ENCODE measurements at places on chromosomes 6 and 20.

GRCh38 chr6:12363651-12364381 lies 73.7 kb downstream of the EDN1 start:
- DNase-seq, result no peak

DNA sequence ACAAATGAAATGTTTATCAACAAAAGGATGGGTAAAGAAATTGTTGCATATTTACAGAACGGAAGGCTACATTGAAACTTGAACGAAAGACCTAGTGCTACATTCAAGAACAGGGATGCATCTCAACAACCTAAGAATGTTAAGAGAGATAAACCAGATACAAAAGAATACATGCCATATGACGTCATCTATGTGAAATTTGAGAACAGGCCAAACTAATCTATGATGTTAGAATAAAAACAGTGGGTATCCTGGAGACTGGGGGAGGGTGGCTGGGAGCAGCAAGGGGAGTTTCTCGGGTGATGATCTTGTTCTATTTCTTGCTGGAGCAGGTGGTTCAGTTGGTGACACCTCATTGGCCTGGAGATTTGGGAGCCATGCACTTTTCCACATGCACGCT lies 81.5 kb downstream of the SULF2 start:
- DNase-seq, result no peak

DNA sequence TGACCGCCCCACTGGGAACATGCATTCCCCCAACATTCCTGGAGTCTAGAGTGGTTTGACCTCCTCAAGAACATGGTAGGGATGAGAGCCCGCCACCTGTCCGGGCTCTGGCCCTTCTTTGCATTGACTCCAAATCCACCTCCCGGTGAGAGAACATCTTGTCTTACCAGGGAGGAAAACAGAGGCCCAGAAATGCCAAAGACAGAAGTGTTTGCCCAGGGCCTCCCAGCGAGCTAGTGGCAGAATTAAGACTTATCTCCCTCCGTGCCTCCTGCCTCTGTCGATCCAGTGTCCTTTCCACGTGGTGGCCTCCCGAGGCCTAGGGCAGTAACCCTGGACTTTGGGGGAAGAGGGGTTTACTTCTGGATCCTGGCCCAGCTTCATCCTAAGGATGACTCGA lies 134.8 kb downstream of the JPH2 start:
- DNase-seq, result no peak

DNA sequence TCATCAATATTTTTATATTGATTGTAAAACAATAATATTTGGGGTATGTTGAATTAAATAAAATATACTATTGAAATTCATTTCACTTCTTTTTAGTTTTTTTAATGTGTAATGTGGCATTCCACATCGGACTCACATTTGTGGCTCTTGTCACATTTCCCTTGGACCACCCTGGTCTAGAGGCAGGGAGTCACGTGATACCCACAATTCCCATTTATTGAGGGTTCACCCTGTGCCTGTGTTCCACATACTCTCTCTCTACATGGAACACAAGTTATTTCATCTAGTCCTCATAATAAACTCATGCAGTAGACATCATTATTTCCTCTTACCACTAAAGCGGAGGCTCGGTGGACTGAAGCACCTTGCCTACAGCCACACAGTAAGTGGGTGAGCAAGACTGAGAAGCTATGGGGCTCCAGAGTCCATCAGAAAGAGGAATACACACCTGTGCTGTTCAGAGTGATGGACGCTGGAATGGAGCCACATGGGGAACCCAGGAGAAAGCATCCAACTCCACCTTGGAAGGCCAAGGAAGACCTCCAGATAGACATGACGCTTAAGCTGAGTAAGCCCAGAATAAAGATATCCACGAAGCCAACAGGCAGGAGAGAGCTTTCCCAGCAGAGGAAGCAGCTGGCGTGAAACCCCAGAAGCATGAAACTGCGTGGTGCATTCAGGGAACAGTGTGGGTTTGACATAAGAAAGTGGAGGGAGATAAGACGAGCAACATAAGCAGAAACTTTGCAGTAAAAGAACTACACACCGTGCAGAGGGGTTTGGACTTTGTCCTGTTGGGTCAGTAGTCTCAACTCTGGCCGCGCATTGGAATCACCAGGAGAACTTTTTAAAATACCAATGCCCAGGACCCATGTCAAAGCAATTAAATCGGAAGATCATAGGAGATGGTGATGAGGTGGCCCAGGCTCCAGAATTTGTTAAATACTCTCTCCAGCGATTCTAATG lies 49.5 kb downstream of the UNC5CL start:
- no peak for DNase-seq

- no peak for DNase-seq
Measured at GRCh38 chr6:166253778-166254204, 54.4 kb downstream of the PRR18 start.

DNA sequence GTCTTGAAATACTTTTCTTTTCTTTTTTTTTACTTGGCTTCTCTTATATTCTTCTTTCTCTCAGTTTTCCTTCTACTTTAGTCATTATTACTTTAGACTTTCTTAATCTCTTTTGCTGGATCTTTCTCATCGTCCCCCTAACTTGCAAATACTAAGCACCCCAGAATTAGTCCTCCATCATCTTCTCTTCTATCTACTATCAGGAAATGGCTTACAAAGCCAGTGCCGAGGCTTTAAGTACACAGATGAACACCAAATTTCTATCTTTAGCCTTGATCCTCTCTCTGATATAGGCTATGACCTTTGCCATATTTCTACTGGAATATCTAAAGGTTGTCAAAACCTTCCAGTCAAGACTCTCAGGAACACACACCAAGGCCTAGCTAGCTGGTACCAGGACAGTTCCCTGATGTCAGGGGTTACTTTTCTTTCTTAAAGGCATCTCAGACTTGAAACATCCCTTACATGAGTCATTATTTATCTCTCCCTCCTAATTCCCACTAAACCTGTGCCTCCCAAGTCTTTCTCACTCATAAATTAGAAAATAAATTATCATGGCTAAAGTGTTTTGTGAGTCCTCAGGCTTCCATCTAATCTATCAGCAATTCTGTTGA lies 278.6 kb upstream of the TCF21 start:
- no peak for DNase-seq

DNA sequence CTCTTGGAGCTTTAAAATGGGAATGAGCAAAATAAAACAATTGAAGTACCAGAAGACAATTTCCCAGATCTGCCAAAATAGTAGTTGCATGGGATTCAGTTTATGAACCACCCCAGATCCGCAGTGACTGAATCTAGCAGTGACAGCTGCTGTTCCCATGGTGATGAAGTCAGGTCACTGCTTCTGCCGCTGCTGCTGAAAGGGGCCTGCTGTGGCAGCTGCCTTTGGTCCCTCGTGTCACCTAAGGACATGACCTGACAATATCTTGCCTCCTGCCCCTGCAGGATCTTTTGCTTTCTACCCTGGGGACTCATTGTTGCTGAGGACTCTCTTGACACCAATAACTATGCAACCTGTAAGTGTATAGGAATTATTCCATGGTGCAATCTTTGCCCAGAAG lies 34.3 kb upstream of the OGFRL1 start:
- no peak for DNase-seq

- DNase-seq, result no peak
Measured at GRCh38 chr6:98900706-98901105, 47.0 kb downstream of the FBXL4 start.

DNA sequence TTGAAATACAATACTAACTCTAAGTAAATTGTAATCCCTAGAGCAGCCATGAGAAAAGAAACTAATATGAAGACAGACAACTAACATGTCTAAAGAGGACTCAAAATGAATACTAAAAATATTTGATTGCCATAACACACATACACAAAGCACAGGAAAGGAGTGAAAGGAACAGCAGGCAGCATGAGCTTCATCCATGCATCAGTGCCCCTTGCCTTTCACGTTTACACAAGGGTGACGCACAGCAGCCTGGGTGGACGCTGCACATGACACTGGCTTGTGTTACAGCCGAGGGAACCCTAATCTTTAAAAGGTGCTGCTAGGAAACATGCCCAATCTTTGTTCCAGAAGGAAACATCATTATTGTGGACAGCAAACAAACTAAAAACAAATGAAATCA lies 123.5 kb downstream of the MAN1A1 start:
- DNase-seq, result no peak

GRCh38 chr20:37299718-37300528 lies 10.5 kb downstream of the MANBAL start:
- no peak for DNase-seq

- DNase-seq, result no peak
Measured at GRCh38 chr20:59676126-59676850, 71.9 kb downstream of the PHACTR3 start.

GRCh38 chr6:106520711-106521401 lies 108.4 kb downstream of the RTN4IP1 start:
- DNase-seq, result peak; percentile 88

- no peak for DNase-seq
Measured at GRCh38 chr20:59434960-59435359, 134.5 kb downstream of the EDN3 start.

- DNase-seq, result no peak
Measured at GRCh38 chr20:10555865-10556308, 117.9 kb downstream of the JAG1 start.

GRCh38 chr6:66328200-66328599 lies 621.2 kb upstream of the EYS start:
- no peak for DNase-seq

DNA sequence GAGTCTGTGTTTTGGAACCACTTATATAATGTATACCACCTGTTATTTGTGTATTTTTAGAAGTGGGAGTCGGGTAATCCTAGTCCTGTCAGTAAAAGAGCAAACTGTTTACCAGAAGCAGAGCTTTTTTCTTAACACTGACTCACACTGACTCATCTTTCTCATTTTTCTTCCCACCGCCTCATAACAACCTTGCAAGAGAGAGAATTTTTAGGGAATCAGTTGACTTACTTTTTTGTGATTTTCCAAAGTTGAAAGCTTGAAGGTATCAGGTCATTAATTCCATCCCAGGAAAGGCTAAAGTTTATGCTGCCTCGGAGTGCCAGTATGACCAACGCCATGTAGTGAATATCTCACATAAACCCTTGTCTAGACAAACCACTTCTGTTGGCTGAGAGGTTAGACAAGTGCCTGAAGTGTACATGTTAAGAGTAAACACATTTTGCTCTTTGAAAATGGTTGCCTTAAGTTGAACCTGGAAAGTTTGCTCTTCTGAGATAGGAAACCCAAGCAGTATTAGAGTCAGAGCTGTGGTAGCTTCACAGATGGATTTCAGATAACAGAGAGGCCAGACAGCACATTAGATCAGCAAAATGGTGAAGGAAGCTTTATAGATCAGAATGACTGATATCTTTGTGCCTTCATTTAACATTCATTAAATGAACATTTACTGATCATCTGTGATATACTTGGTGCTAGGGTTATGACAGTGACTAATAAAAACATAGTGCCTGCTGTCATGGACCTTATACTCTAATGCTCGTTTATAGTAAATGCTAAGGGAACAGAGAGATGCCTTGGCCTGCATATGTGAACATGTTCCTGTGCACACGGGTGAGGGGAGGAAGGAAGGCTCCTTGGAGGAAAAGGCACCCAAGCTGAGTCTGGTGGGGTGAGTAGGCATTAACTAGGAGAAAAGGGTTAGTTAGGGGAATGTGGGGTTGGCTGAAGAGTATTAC lies 29.1 kb upstream of the PKIG start:
- no peak for DNase-seq

DNA sequence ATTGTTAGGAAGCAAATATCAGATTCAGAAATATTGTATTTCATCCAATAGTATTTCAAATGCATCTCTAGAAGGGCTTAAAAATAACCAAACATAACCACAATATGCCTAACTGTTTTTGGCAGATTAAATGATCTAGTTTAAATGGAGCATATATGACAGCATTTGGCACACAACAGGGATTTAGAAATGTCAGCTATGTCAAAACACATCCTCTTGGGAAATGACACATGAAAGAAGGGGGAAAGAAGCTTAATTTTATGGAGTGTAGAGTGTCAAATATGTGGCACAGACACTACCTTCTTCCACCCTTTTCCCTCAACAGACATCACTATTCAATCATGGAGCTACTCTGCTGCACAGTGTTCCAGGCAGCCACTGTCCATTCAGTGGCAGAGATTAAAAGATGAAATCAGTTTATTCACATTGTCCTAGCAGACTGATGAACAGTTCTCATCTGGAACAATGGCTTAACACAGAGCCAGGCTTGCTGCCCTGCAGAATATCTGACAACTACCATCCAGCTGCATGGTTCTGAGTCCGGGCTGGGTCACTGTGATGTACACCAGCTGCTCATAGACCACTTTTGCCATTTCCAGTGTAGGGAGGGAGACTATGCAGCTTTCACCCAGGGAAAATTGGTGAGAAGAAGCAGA lies 349.8 kb downstream of the DHX35 start:
- DNase-seq, result no peak

- DNase-seq, result no peak
Measured at GRCh38 chr6:71106276-71106675, 149.4 kb upstream of the B3GAT2 start.

DNA sequence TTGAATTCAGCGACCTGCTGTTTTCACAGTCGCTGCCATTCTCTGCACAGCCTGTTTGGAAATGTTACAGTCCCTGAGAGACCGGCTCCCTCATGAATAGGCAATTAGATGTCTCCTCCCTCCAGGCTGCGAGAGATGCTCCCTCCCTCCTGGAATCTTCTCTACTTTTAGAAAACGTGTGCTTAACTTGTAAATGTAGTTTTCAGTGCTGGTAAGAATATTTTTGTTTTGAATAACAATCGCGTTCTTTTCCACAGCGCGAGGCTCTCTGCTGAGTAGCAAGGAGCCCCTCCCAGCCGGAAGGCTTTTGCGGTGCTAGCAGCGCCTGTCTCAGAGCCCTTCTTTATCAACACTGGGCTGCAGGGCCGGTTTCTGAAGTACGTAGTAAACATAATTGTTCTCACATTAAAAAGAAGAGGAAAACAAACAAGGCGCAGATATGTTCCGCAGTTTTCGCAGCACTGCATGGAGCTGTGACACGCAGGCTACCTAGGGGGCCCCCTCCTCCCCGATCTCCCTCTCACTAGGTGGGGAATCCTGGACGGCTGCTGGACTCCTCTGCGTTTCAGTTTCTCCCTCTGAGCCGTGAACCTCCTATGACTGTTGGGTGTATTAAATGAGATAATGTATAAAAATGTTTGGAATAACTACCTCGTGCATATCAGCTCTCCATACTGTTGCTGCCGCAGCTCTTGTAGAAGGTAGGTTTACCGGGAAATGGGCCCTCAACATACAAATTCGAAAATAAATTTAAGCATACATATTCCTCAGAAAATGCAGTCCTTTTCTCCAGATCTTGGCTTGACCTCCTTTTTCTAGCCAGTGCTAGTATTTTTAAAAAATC lies 79.0 kb upstream of the SPACA1 start:
- peak; percentile 26 for DNase-seq

DNA sequence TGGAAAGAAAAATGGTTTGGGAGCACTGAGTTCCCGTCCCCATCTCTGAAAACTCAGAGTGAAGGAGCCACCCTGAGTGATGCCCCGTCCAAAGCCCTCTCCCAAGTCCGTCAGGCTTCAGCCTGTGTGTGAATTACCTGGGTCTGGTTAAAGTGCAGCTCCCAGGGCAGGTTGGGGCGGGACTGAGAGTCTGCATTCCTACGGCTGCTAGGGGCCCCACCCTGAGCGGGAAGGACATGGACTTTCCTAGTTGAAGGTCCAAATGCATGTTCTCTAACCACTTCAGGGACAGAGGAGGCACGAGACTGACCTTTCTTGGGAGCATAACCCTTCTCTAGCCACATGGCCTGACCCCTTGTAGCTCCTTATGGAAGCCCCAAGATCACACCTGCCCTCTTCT lies 97.2 kb downstream of the SYNDIG1 start:
- no peak for DNase-seq
